Mesendoderm (in vitro differentiated cells): ENCODE measurements at places on chromosomes 16 and 17.

DNA sequence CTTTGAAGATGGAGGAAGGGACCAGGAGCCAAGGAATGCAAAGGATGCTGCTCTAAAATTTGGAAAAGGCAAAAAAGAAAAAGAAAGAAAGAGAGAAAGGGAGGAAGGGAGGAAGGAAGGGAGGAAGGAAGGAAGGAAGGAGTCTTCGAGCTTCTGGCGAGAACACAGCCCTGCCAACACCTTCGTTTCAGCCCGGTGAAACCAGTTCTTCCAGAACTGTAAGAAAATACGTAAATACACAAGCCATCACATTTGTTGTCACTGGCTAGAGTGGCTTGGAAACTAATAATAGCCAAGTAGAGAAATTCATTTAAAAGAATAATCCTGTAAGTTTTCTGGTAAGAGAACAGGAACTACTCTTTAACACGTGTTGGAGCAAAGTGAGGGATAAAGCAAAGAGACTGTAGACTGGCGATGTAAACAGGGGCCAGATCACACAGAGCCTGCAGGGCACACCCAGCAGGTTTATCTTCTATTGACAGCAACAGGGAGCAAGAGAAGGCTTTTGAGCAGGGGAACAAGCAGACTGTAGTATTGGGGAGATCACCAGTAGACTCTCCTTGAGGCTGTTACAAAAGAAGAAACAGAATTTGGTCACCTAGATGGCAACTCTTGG, 188.7 kb upstream of the MPHOSPH6 start:
- no peak for DNase-seq

DNA sequence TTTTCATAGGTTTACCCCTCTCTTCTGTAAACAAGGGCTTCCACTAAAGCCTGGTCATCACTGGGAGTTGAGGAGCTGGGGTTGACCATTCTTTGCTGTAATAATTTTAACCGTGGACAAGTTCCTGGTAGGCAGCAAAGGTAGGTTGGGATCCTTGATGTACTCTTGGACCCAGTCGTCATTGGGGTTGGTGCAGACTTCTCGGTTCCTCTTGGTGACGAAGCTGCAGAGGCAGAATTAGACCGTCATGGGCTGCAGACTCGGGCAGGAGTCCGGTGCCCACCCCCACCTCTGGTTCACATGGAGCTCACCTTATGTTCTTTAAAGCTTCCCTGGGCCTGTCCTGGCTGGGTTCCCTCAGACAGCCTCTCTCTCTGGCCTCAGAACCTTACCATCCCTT, 3.8 kb downstream of the CCL16 start:
- no peak for DNase-seq

DNA sequence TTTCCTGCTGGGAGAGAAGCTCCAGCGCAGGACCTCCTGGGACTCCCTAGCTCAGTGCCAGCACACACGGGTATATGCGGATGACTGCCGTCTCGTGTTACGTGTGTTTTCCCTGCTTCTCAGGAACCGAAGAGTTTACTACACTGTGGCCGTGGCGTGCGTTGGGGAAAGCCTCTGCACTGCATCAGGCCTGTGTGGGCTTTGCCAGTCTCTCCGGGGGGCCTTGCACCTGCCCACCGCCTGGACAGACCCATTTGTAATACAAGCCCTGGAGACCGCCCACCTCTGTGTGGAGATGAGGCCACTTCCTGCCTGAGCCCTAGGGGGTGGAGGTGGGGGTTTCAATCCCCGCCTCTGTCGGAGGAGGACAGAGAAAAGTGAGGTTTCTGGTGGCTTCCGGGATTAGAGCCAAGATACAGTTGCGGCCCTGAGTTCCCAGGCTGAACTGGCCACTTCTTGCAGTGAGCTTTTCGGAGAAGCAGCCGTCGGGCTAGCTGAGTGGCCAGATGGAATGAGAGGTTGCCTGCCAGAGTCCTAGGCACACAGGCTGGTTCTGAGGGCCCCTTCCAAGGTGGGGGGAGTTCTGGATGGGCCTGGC, 43.4 kb upstream of the GSE1 start:
- DNase-seq, result peak; percentile 88

GRCh38 chr16:28258567-28258966, 33.8 kb upstream of the SBK1 start:
- no peak for DNase-seq

GRCh38 chr17:53314521-53314920, 508.2 kb upstream of the KIF2B start:
- DNase-seq, result no peak

DNA sequence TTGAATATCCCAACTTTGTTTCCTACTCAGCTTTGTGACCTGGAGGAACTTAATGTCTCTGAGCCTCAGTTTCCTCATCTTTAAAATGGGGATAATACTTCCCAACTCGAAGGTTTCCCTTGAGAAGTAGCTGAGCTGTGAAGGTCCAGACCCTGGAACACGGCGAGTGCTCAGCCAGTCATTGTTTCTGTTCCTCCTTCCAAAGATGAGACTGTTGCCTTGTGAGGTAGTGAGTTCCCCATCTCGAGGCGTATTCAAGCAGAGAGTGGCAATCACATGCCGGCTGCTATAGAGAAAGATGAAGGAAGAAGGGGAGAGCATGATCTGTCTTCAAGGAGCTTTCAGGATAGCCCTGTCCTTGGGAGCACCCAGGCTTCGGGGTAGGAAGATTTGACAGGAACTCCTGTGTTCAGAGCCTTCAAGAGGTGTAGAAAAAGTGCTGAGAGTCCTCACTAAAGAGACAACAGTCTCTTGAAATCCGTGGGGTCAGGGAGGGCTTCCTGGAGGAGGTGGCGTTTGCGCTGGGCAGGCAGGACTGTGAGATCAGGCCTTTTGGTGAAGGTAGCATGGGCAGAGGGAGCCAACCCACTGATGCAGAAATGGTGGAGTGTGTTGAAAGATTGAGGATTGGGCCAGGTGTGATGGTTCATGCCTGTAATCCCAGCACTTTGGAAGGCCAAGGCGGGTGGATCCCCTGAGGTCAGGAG, 27.2 kb downstream of the SPNS2 start:
- DNase-seq, result no peak

GRCh38 chr16:88375236-88375975, 7.4 kb upstream of the ZNF469 start:
- DNase-seq, result no peak

DNA sequence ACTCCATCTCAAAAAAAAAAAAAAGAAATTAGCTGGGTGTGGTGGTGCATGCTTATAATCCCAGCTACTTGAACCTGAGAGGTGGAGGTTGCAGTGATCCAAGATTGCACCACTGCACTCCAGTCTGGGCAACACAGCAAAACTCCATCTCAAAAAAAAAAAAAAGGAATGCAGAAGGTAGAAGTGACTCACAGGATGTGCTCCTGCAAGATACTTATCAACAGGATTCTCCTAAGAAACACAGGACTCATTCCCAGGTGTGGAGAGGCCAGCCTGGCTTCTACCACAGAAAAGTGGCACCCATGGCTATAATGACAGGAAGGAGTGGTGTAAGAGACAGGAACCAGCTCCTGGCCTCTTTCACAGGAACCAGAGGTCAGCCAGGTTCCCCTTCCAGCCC, 13.8 kb downstream of the ELMO3 start:
- DNase-seq, result peak; percentile 57

GRCh38 chr17:30382345-30382744, 3.6 kb downstream of the CPD start:
- no peak for DNase-seq

GRCh38 chr16:73560497-73560896, 512.6 kb upstream of the ZFHX3 start:
- DNase-seq, result peak; percentile 65

DNA sequence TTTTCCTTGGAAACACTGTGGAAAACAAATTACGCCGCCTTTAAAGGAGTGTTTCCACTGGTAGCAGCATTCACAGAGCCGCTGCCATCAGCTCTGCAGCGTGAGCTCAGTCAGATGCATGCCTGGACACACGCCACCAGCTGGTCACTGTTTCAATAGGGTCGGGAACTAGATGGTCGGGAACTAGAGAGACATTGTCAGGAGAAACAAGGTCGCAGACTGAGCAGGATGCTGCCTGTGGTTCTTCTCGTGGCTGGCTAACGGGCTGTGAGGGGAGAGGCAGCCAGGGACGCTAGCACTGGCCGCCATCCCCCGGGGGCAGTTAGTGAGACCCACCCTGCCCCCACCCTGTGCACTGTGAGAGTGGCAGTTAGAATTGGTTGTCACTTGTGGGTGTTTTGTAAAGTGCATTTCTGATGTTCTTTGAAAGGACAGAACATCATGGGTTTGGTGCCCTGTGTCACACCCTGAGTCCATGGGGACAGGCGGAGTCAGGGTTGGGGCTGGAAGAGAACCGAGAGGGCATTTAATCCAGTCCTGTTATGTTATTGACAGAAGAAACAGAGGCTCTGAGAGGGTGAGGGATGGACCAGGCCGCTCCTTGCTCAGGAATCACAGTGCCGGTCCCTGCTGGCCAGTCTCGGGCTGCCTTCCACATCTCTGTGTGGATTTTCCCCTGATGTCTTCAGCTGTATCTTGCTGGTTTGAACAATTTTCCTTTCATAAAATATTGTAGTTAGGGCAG, 86.3 kb downstream of the SPECC1 start:
- DNase-seq, result peak; percentile 81

GRCh38 chr17:36008998-36009665, 7.8 kb upstream of the CCL15 start:
- peak; percentile 9 for DNase-seq

- DNase-seq, result no peak
These were observed 39.0 kb upstream of the AKAP1 start for GRCh38 chr17:57045868-57046704.

GRCh38 chr16:590188-590814, 435 bp downstream of the RAB40C start:
- DNase-seq, result no peak

DNA sequence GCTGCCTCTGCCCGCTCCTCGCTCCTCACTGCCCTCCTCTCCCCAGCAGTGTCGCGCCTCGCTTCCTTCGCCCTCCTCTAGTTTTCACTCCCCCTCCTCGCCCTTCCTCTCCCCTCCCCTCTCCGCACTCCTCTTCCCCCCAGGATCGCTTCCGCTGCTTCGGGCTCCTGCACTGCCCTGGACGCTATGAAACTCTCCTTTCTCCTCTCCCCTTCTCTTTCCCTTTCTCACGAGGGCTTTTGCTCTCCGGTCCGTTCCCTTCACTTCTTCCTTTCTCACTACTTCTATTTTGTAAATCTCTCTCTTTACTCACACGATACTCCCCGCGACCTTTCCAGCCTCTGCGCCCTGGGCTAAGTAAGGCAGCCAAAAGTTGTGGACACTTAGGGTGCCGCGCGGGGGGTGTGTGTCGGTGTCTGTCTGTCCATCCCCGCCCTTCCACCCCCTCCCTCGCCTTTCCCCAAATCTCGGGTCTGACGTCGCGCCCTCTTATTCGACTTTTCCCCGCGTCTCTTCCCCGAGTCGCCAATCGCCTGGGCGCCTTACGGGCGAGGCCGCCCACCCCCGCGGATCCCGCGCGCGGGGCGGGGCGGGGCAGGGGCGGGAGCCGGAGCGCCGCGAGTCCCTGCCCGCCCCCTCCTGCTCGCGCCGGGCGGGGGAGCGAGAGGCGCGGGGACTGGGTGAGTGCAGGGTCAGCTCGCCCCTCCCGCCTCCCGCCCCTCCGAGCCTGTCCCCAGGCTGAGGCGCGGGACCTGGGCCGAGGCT, at the start of gene IRX3:
Gene IRX3, minus strand, starts transcription at position 422 of the 765 bp plus-strand sequence. CDS start 737 bp downstream, outside the sequence.
- peak; percentile 96 for DNase-seq

DNA sequence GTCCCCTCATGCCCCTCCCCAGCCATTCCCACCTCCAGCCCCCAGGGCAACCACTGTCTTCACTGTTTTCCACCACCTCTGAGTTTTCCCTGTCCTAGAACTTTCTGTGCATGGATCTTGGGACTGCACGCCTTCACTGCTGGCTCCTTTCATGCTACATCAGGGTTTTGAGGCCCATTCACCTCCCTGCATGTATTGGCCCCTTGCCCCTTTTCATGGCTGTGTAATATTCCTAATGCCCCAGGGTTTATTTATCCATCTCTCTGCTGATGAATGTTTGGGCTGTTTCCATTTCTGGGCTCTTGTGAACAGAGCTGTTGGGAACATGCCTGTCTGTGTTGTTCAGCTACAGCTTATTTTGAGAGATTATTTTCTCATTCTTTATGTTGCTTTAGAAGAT, 205.0 kb downstream of the RBFOX3 start:
- DNase-seq, result no peak

DNA sequence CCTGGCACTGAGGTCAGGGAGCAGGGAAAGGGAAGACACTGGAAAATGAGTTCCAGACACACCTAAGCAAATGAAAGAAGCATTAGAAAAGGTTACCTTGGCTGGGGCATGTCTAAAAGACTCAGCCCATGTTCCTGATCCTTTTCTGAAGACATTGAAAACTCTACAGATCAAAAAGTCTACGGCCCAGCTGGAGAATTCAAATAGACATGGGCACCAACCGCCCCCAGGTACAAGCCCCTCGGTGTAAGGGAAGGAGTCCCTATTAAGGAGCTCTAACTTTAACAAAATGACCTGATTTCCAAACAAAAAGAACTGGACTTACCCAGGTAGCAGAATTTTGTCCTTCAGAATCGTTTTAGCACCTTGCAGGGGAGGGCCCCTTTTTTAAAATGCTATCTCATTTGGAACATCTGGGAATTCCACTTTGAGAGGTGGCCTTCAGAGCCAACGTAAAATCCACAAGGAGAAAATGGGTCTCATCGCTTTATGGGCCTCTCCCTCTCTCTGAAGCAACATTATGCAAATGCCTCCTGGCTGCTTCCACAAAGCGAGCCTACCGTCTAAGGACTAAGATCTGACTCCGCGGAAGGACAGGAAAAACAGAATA, 43.6 kb upstream of the RBFOX3 start:
- no peak for DNase-seq

- DNase-seq, result no peak
These were observed 104.7 kb upstream of the CDH13 start for GRCh38 chr16:82522026-82522425.

GRCh38 chr16:83974475-83974874, 6.4 kb downstream of the NECAB2 start:
- no peak for DNase-seq

- DNase-seq, result peak; percentile 73
These were observed 1.4 kb upstream of the VAMP2 start for GRCh38 chr17:8163978-8164814.

GRCh38 chr16:17465460-17465859, 5.3 kb downstream of the XYLT1 start:
- DNase-seq, result no peak

DNA sequence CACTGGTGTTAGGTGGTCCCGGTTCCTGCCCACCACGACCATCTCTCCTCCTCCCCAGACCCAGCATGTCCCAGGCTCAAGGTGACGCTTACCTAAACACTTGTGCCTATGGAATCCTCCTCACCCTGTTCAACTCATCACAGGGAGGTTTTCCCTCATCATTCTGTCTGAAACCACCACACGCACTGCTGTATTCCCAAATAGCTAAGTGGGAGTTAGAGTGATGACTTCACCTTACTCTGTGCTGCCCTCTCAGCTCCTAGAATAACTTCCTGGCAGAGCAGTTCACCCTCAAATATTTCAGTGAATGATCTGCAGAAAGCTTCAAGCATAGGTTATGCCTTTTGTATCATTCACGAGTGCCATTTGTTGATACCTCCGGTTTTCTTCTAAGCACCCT, 216.5 kb downstream of the CPPED1 start:
- no peak for DNase-seq

DNA sequence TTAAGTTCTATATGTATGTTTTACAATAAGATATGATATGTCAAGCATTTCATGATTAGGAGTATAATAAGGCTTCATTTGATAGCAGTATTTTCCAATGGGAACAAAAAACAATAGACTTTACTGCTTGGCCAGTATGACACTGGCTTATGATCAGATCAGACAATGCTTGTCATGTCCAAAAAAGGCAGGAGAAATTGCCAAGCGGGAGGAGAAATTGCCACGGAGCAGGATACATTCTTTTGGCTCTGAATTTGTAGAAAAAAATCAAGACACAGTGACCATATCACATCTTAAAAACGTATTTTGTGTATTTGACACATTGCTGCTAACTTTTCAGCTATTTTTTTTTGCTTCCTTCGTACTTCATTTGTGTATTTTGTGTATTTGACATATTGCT, 404.1 kb downstream of the CNTNAP4 start:
- no peak for DNase-seq
